ENCODE measurements at places on chromosomes 2 and 18. TPM values are rescaled to one million over a fixed set of nuclear protein-coding genes. Genes with fewer than 3 reads are reported as not detected.

ALPI gene
- not detected for total RNA-seq

PXDN gene
- total RNA-seq = 15.7 TPM

CHST9 gene
- 2.0 TPM for total RNA-seq

DNA sequence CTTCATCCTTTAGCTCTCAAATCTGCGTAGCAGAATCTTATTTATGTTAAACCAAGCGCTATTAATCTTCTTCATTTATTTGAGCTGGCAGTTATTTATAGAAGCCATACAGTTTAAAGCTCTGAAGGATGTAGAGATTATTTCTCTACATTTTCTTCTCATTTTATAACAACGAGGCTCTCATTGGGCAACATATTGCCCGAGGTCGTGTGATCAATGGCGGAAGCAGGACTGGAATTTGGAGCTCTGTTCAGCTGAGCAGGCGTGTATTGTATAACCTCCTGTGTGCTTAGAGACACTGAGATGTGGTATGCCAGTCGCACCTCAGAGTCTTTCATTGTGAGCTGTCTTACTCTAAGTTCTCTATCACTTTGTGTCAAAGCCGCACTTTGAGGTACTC is 17.5 kb upstream of the DRC1 start:
- no peaks in the 10 kb centered on the region for H3K4me1 ChIP-seq
- no peak for DNase-seq
- H3K4me3 ChIP-seq = no peak overlapping the region
- no peak overlapping the region for H3K27ac ChIP-seq

GRCh38 chr2:169715379-169716237 is 18.0 kb upstream of the KLHL23 start:
- H3K27ac ChIP-seq = no peak overlapping the region
- DNase-seq = no peak
- H3K4me3 ChIP-seq = no peak overlapping the region
- H3K4me1 ChIP-seq = peaks cover 27% of the 10 kb centered on the region
- H3K36me3 ChIP-seq = no peaks in the 10 kb centered on the region

DNA sequence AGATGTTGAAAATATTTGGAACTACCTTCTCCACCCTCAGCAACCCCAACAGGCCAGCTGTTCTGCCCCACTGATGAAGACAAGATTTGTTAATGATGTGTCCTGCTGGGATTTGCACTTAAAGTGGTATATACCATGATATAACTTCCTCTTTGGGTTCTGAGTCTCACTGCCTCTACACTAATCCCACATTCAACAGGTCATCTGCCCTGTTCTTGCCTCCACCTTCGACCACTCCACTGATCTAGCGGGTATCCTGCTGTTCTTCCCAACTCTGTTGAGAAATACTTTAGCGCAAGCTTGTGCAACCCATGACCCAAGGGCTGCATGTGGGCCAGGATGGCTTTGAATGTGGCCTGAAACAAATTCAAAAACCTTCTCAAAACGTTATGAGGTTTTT is 72.7 kb downstream of the LRP1B start:
- H3K27ac ChIP-seq = no peak overlapping the region
- DNase-seq = no peak
- no peak overlapping the region for H3K4me3 ChIP-seq
- H3K27me3 ChIP-seq = no peaks in the 10 kb centered on the region

GPC1 gene
- total RNA-seq = 187 TPM

GRCh38 chr18:30971338-30971956 is 71.1 kb downstream of the DSC3 start:
- H3K4me1 ChIP-seq = no peaks in the 10 kb centered on the region
- H3K4me3 ChIP-seq = no peak overlapping the region
- DNase-seq = no peak
- H3K27me3 ChIP-seq = no peaks in the 10 kb centered on the region
- no peak overlapping the region for H3K27ac ChIP-seq

G6PC2 gene
- total RNA-seq = not detected

DNA sequence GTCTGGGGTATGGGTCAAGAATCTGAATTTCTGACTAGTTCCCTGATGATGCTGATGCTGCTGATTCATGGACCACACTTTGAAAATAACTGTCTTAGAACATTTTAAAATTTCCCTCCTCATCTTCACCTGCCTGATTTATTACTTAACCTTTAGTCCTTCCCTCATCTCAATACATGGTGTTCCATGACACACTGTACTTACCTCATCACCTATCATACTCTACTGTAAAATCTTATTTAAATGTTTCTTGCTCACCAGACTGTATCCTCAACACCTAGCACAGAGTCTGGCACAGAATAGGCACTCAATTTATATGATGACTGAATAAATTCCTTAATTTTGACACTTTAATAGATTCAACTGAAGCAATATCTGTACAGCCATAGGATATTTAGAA is 95.7 kb downstream of the FAM161A start:
- H3K4me3 ChIP-seq = no peak overlapping the region
- no peaks in the 10 kb centered on the region for H3K27me3 ChIP-seq
- no peak for DNase-seq
- H3K4me1 ChIP-seq = peaks cover 5% of the 10 kb centered on the region

OBSL1 gene
- 208 TPM for total RNA-seq

CPS1 gene
- 4.9 TPM for total RNA-seq

GRCh38 chr2:15158532-15158931 is 402.6 kb downstream of the NBAS start:
- H3K4me3 ChIP-seq = no peak overlapping the region
- H3K27me3 ChIP-seq = no peaks in the 10 kb centered on the region
- H3K27ac ChIP-seq = no peak overlapping the region
- DNase-seq = no peak
- H3K36me3 ChIP-seq = no peaks in the 10 kb centered on the region
- H3K4me1 ChIP-seq = no peaks in the 10 kb centered on the region

DNA sequence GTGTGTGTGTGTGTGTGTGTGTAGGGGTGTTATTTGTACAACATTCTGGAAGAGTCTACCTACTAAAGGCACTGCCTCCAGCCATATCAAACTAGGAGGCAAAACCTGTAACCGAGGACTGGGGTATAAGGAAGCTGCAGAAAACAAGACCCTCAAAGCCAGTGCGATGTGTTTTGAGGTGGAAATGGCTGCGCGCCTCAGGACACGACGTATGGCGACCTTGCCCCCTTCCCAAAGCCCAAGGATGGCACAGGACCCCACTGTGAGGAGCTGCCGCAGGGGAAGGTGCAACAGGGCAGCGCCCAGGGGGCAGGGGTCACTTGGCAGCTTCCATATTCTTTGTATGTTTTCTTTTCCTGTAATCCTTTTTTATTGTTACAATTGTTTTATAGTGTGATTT is 59.8 kb downstream of the CENPO start:
- peaks cover 40% of the 10 kb centered on the region for H3K4me1 ChIP-seq
- H3K27me3 ChIP-seq = no peaks in the 10 kb centered on the region
- H3K27ac ChIP-seq = no peak overlapping the region
- no peak overlapping the region for H3K4me3 ChIP-seq

DNA sequence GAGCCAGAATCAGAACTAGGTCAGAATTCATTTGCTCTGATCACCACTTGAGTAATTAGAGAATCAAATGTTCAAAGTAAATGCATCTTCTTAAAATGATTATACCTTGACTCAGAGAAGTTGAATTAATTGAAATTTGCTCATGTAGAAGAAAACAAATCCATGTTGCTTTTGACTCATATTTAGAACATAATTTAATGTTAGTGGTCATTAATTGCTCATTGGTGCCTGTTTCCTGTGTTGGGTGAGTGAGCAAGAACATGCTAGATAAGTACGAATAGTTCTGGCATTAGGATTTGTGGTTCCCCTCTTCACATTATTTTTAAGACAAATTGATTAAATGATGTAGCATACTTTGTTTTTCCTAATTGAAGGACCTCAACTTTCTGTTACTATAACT is 19.0 kb downstream of the ACVR2A start:
- H3K4me3 ChIP-seq = no peak overlapping the region
- H3K4me1 ChIP-seq = peaks cover 52% of the 10 kb centered on the region
- no peaks in the 10 kb centered on the region for H3K27me3 ChIP-seq
- DNase-seq = no peak

- no peaks in the 10 kb centered on the region for H3K4me1 ChIP-seq
- no peaks in the 10 kb centered on the region for H3K27me3 ChIP-seq
- no peak overlapping the region for H3K27ac ChIP-seq
- DNase-seq = no peak
- no peaks in the 10 kb centered on the region for H3K36me3 ChIP-seq
Measured at GRCh38 chr18:44033144-44033701, 647.5 kb upstream of the SETBP1 start.

DNA sequence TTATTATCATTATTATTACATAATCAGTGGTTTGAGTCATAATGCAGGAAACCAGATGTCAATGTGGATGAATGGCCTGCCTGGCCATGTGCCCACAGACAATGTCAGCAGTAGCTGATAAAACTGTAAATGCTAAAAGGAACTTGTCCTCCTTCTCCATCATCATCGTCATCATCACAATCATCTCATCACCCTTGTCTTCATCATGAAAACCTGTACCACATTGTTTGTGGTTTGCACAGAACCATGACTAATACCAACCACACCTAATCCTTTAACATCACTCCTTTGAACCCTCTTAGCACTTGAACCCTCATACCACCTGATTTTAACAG is 96.0 kb downstream of the HNMT start:
- H3K4me1 ChIP-seq = no peaks in the 10 kb centered on the region
- no peaks in the 10 kb centered on the region for H3K36me3 ChIP-seq
- DNase-seq = peak; percentile 79

DNA sequence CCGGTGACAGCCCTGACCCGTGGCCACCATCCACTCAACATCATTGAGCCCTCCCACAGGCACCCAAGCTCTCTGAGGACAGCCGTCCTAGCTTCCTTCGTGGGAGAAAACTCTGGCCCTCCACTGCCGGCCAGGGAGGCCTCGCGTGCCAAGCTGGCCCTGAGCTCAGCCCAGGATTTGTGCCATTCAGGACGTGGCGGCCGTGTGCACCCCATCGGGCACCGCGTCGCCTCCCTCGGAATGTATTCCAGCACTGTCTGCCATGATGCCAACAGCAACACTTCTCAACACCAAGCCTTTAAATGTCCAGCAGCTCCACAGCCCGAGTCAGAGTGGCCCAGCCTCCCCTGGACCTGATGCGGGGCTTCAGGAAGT is 35.7 kb downstream of the ZNF516 start:
- H3K36me3 ChIP-seq = peaks cover 7% of the 10 kb centered on the region
- no peak for DNase-seq
- H3K4me1 ChIP-seq = peaks cover 45% of the 10 kb centered on the region
- H3K4me3 ChIP-seq = peak overlapping the region; percentile 44
- peak overlapping the region; percentile 61 for H3K27ac ChIP-seq
- H3K27me3 ChIP-seq = no peaks in the 10 kb centered on the region

DNA sequence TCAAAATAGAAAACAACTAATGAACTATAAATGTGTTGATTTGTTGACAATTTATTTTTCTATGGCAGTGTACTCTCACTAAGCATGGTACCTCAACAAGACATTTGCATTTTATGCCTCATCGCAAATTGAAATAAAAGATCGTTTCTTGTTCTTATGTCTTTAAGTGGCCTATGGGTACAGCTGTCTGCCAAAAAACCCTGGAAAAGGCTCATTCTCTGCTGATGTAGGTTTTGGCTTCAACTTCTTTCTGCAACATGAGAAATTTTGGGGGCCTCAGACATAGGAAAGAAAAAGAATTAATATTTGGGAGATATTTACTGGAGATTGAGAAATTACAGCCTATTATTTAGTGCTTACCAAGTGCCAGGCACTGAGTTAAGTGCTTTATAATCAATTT is 205.1 kb upstream of the DPP10 start:
- H3K4me1 ChIP-seq = no peaks in the 10 kb centered on the region
- DNase-seq = no peak
- H3K27me3 ChIP-seq = no peaks in the 10 kb centered on the region
- H3K36me3 ChIP-seq = no peaks in the 10 kb centered on the region

DNA sequence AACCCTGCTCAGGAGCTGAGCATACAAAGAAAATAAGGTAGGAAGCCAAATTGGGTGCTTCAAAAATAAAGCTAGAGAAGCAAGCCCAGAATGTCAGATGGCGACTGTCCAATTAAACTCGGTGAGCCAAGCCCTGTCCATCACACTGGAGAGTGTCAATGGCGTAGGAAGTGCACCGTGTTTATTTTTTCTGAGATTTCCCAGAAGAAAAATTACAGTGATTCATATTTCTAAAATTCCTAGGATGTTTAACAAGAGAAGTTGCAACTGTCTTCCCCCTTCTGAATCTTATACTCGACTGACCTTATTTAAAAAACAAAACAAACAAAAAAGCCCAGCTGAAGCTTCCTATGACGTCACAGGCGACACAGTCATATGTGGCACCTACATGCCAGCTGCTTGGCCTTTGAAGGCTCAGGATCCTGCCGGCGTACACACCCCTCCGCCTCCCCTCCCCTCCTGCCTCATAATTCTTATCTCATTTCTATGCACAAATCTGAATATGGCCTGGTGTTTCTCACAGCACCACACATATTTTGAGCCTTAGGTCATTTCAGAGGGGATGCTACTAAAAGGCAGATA is 60.8 kb downstream of the MBP start:
- no peaks in the 10 kb centered on the region for H3K36me3 ChIP-seq
- no peak for DNase-seq
- H3K4me1 ChIP-seq = peaks cover 78% of the 10 kb centered on the region
- peak overlapping the region; percentile 74 for H3K27ac ChIP-seq
- H3K27me3 ChIP-seq = no peaks in the 10 kb centered on the region

DNA sequence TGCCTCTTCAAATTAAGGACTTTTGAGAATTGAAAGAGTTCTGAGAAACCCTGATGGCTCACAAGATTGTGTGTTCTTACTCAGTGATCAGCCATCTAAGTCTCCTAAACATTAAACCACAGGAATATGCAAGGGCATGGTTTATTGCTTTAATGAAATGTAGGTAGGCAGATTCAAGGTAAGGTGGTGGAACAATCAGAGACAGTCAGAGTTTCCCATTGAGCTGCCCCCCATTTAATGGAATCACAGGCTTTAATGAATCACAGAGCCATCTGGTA is 107.8 kb upstream of the LRATD1 start:
- no peak overlapping the region for H3K27ac ChIP-seq
- no peak overlapping the region for H3K4me3 ChIP-seq
- no peak for DNase-seq
- no peaks in the 10 kb centered on the region for H3K36me3 ChIP-seq
- no peaks in the 10 kb centered on the region for H3K27me3 ChIP-seq

DNA sequence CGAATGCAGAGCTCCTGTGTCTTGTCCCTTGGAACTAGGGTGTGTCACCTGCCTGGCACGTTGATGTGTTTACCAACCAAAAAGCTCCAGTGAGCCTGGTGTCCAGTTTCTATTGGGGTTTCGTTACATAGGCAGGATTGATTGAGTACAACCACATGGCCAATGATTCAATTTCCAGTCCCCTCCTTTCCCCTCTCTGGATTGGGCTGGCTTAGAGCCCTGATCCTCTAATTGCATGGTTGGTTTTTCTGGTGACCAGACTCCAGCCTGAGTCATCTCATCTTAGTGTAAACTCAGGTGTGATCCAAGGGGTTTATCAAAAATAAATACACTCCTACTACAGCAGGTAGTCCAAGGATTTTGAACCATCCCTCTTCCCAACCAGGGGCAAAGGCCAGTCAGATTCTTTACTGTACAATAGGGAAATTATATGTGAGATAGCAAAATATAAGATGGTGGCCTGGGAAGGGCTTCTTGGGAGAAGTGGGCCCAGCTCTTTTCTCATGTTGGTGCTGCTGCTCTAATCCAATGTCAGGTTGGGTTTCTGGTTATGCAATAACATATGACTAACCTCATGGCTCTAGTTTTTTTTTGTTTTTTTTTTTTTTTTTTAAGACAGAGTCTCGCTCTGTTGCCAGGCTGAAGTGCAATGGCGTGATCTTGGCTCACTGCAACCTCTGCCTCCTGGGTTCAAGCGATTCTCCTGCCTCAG is 64.7 kb upstream of the MGAT5 start:
- H3K27me3 ChIP-seq = no peaks in the 10 kb centered on the region
- no peak for DNase-seq
- no peak overlapping the region for H3K4me3 ChIP-seq
- H3K27ac ChIP-seq = no peak overlapping the region
- peaks cover 4% of the 10 kb centered on the region for H3K36me3 ChIP-seq
- H3K4me1 ChIP-seq = peaks cover 84% of the 10 kb centered on the region

Measured in left ventricle myocardium inferior (tissue), 1 donor.